ENCODE measurements at places on chromosomes 6 and 20. TPM values are rescaled to one million over a fixed set of nuclear protein-coding genes. Genes with fewer than 3 reads are reported as not detected.

OR2H2 gene
- not detected for total RNA-seq

CTCFL gene
- not detected for total RNA-seq

NKAIN2 gene
- not detected for total RNA-seq

NRSN1 gene
- 1.3 TPM for total RNA-seq

SLC22A1 gene
- total RNA-seq = 0.61 TPM

CD109 gene
- 5.2 TPM for total RNA-seq

FAM135A gene
- 17.3 TPM for total RNA-seq

BTN1A1 gene
- 0.28 TPM for total RNA-seq

PLCB4 gene
- total RNA-seq = 3.9 TPM

TXLNB gene
- 0.25 TPM for total RNA-seq

AK9 gene
- total RNA-seq = 8.7 TPM

GRCh38 chr6:157263881-157264397 is 59.4 kb downstream of the TMEM242 start:
- no peaks in the 10 kb centered on the region for H3K27me3 ChIP-seq
- H3K4me1 ChIP-seq = no peaks in the 10 kb centered on the region
- H3K4me3 ChIP-seq = no peak overlapping the region
- no peak overlapping the region for H3K27ac ChIP-seq

GRCh38 chr20:4519534-4519933 is 202.2 kb upstream of the PRND start:
- H3K4me3 ChIP-seq = no peak overlapping the region
- H3K27me3 ChIP-seq = peaks cover 4% of the 10 kb centered on the region
- H3K36me3 ChIP-seq = no peaks in the 10 kb centered on the region
- peak; percentile 16 for DNase-seq
- no peak overlapping the region for H3K27ac ChIP-seq
- H3K4me1 ChIP-seq = no peaks in the 10 kb centered on the region

GRCh38 chr6:21163110-21163837 is 430.3 kb upstream of the SOX4 start:
- no peak for DNase-seq
- no peak overlapping the region for H3K4me3 ChIP-seq
- H3K27ac ChIP-seq = no peak overlapping the region
- H3K4me1 ChIP-seq = no peaks in the 10 kb centered on the region

DNA sequence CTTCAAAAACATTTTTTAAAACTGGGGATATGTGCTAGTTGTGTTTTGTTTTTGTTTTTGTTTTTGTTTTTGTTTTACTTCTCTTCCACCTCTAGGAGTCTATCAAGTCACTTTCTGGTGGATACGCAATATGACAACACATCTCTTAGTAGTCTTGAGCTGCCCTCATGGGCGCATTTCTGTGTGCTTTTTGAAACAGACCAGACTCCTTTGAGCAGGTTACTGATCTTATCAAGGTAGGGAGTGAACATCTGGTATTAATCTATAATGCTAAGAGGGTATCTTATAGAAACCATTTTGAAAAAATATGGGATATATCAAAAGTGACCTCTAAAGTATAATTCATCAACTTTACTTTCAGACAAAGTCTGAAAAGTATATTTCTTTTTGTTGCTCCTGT is 56.2 kb downstream of the PKIB start:
- H3K27me3 ChIP-seq = no peaks in the 10 kb centered on the region
- H3K4me1 ChIP-seq = no peaks in the 10 kb centered on the region
- H3K4me3 ChIP-seq = no peak overlapping the region
- DNase-seq = no peak
- no peak overlapping the region for H3K27ac ChIP-seq

GRCh38 chr6:25579902-25580495 is 72.0 kb upstream of the SCGN start:
- H3K27me3 ChIP-seq = no peaks in the 10 kb centered on the region
- no peak for DNase-seq
- H3K4me3 ChIP-seq = peak overlapping the region; percentile 3
- H3K4me1 ChIP-seq = peaks cover 33% of the 10 kb centered on the region

GRCh38 chr6:142569676-142570075 is 267.9 kb downstream of the ADGRG6 start:
- no peak overlapping the region for H3K4me3 ChIP-seq
- H3K27me3 ChIP-seq = no peaks in the 10 kb centered on the region
- H3K4me1 ChIP-seq = no peaks in the 10 kb centered on the region
- no peaks in the 10 kb centered on the region for H3K36me3 ChIP-seq

DNA sequence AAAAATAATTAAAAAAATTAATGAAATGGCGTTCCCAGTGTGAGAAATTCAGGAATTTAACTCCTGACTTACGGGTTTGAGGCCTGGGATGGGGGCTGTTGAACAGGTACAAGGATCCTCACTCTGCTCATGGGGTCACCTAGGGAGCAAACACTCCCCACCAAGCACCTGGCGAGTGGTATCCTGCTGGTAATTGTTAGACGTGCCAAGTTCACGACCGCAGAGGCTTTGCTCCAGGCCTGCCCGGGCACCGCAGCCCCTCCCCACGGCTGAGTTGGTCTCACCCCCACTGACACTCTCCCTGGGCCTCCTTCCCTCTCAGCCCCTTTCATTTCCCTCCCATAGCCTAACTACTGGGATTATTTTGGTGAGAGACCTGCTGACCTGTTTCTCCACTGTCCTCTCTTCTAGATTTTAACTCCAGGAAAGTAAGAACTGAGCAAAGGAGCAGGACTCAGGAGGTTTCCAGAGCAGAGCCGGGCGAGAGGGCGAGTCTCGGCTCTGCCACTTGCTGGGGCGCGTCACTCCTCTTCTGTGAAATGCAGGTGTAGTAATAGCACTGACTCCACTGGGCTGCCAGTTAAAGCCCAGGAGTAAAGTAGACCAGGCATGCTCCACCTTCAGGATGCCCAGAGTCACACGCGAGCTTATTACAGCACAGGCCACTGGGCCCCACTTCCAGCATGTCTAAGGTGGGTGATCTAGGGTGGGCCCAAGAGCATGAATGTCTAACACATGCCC is 22.8 kb downstream of the BMP7 start:
- H3K36me3 ChIP-seq = no peaks in the 10 kb centered on the region
- H3K4me1 ChIP-seq = no peaks in the 10 kb centered on the region
- no peaks in the 10 kb centered on the region for H3K27me3 ChIP-seq
- DNase-seq = no peak
- no peak overlapping the region for H3K4me3 ChIP-seq

DNA sequence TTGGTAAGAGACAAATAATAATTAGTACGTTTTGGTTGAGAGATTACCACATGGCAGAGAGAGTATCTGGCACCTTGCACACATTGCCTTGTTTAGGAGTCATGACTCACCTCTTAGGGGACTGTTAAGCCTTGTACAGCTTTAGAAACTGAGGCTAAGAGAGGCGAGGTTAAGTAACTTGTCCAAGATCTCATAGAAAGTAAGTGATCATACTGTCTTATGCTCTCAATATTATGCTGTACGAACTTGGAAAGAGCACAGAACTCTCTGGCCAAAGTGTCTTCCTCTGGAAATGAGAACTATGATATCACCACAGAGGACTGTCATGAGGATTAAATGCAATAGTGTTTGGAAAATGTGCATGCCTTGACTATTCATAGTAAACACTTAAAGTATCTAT is 249.0 kb downstream of the UTRN start:
- no peak for DNase-seq
- no peaks in the 10 kb centered on the region for H3K27me3 ChIP-seq
- H3K4me1 ChIP-seq = no peaks in the 10 kb centered on the region
- no peak overlapping the region for H3K27ac ChIP-seq
- no peaks in the 10 kb centered on the region for H3K36me3 ChIP-seq
- no peak overlapping the region for H3K4me3 ChIP-seq

- H3K4me1 ChIP-seq = no peaks in the 10 kb centered on the region
- H3K36me3 ChIP-seq = no peaks in the 10 kb centered on the region
- H3K27me3 ChIP-seq = peaks cover 18% of the 10 kb centered on the region
Measured at GRCh38 chr6:101400326-101401135, 7.0 kb downstream of the GRIK2 start.

- H3K36me3 ChIP-seq = no peaks in the 10 kb centered on the region
- H3K4me3 ChIP-seq = no peak overlapping the region
- H3K27ac ChIP-seq = no peak overlapping the region
- no peaks in the 10 kb centered on the region for H3K4me1 ChIP-seq
Measured at GRCh38 chr6:116530436-116530835, 15.0 kb downstream of the TRAPPC3L start.

DNA sequence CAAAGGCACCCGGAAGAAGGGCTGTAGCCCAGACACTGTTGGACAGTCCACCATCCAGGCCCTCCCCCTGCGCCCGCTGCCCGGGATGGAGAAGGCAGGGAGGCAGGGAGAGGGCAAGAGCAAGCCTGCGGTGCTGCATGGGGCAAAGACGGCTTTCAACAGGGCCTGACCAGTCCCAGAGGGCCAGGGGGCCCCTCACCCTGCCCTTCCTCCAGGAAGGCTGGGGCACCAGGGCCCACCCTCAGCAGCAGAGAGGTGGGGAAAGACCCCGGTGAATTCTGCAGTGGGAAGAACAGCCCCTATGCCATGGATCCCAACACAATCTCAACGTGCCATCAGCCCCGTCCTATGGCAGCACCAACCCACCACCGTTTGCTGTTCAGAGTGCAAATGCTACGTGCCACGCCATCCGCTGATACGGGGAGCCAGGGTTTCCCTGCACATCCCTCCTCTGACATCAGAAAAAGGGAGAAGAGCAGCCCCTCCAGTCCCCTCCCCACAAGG is 41.1 kb downstream of the RRBP1 start:
- H3K36me3 ChIP-seq = peaks cover 31% of the 10 kb centered on the region
- H3K4me1 ChIP-seq = peaks cover 12% of the 10 kb centered on the region
- DNase-seq = no peak
- H3K4me3 ChIP-seq = no peak overlapping the region
- H3K27ac ChIP-seq = no peak overlapping the region

GRCh38 chr6:150282806-150283205 is 86.0 kb upstream of the IYD start:
- H3K27ac ChIP-seq = no peak overlapping the region
- no peaks in the 10 kb centered on the region for H3K4me1 ChIP-seq
- H3K27me3 ChIP-seq = peaks cover 3% of the 10 kb centered on the region
- DNase-seq = no peak

GRCh38 chr20:54228841-54229240 is 21.0 kb downstream of the PFDN4 start:
- H3K36me3 ChIP-seq = no peaks in the 10 kb centered on the region
- H3K4me3 ChIP-seq = no peak overlapping the region
- H3K27me3 ChIP-seq = no peaks in the 10 kb centered on the region
- H3K27ac ChIP-seq = no peak overlapping the region
- peak; percentile 23 for DNase-seq
- no peaks in the 10 kb centered on the region for H3K4me1 ChIP-seq

GRCh38 chr20:34581341-34582184 is 23.0 kb downstream of the MAP1LC3A start:
- no peak overlapping the region for H3K4me3 ChIP-seq
- H3K4me1 ChIP-seq = no peaks in the 10 kb centered on the region
- no peak overlapping the region for H3K27ac ChIP-seq
- no peaks in the 10 kb centered on the region for H3K27me3 ChIP-seq
- DNase-seq = no peak
- peaks cover 4% of the 10 kb centered on the region for H3K36me3 ChIP-seq

- H3K4me3 ChIP-seq = no peak overlapping the region
- DNase-seq = no peak
- H3K27me3 ChIP-seq = no peaks in the 10 kb centered on the region
- no peaks in the 10 kb centered on the region for H3K4me1 ChIP-seq
- H3K36me3 ChIP-seq = no peaks in the 10 kb centered on the region
Measured at GRCh38 chr6:23584134-23584763, 541.8 kb upstream of the NRSN1 start.

- no peak overlapping the region for H3K27ac ChIP-seq
- H3K36me3 ChIP-seq = no peaks in the 10 kb centered on the region
- no peaks in the 10 kb centered on the region for H3K27me3 ChIP-seq
- no peaks in the 10 kb centered on the region for H3K4me1 ChIP-seq
Measured at GRCh38 chr6:141667580-141668309, 465.0 kb upstream of the GJE1 start.

DNA sequence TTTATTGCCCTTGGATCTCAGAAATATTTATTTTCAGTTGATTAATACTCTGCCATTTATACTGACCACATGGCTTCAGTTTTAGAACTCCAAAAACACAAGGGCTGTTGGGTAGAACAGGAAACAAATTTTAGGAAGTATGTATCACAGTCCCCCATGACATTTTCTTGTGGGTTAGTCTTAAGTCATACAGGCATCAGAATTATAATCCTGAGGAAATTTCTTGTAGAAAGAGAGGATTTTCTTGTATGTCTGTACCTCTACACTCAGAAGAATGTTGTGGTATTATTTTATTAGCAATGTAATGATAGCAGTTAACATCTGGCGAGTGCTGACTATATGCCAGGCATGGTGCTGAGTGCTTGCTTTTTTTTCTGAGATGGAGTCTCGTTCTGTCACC is 302.9 kb downstream of the CLIC5 start:
- no peaks in the 10 kb centered on the region for H3K36me3 ChIP-seq
- H3K27me3 ChIP-seq = no peaks in the 10 kb centered on the region
- DNase-seq = no peak
- no peaks in the 10 kb centered on the region for H3K4me1 ChIP-seq

GRCh38 chr6:127198549-127198948 is 68.1 kb upstream of the RNF146 start:
- H3K27ac ChIP-seq = no peak overlapping the region
- no peak overlapping the region for H3K4me3 ChIP-seq
- H3K36me3 ChIP-seq = no peaks in the 10 kb centered on the region

DNA sequence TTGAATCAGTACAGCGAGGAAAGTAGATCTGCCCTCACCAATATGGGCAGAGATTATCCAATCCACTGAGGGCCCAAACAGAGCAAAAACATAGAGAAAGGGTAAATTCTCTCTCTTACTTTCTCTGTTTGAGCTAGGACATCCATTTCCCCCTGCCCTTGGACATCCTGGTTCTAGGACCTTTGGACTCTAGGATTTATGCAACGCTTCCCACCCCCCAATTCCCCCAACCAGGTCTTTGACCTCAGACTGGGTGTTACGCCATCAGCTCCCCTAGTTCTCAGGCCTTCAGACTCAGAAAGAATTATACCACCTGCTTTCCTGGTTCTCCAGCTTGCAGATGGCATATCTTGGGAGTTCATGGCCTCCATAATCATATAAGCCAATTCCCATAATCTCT is 10.2 kb upstream of the B3GAT2 start:
- no peak for DNase-seq
- H3K27me3 ChIP-seq = no peaks in the 10 kb centered on the region
- H3K4me3 ChIP-seq = no peak overlapping the region
- H3K36me3 ChIP-seq = no peaks in the 10 kb centered on the region
- H3K27ac ChIP-seq = no peak overlapping the region

DNA sequence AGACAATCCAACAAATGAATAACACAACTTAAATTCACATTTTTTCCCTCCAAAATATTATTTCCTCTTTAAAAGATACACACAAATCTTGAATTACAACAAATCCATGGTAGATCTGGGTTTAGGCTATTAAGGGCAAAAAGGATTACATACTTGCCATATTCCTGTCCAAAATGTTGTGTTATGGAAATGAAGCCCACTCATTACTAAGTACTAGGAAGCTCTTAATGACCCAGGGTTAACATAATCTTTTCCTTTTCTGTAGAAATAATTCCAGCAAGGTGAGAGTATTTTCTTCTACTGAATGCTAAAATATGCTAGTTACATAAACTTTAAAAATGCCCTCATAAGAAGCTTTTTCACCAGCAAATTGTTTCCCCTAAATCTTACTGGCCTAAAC is 1.6 kb downstream of the SHPRH start:
- no peak overlapping the region for H3K4me3 ChIP-seq
- DNase-seq = no peak
- no peaks in the 10 kb centered on the region for H3K27me3 ChIP-seq
- H3K4me1 ChIP-seq = peaks cover 30% of the 10 kb centered on the region
- no peaks in the 10 kb centered on the region for H3K36me3 ChIP-seq

GRCh38 chr6:50278663-50279062 is 228.9 kb upstream of the DEFB112 start:
- H3K36me3 ChIP-seq = no peaks in the 10 kb centered on the region
- H3K4me3 ChIP-seq = no peak overlapping the region
- H3K27me3 ChIP-seq = no peaks in the 10 kb centered on the region
- no peak overlapping the region for H3K27ac ChIP-seq

Data from adrenal gland (tissue), 19 donors.